ENCODE measurements at places on chromosomes 6 and 20.

DNA sequence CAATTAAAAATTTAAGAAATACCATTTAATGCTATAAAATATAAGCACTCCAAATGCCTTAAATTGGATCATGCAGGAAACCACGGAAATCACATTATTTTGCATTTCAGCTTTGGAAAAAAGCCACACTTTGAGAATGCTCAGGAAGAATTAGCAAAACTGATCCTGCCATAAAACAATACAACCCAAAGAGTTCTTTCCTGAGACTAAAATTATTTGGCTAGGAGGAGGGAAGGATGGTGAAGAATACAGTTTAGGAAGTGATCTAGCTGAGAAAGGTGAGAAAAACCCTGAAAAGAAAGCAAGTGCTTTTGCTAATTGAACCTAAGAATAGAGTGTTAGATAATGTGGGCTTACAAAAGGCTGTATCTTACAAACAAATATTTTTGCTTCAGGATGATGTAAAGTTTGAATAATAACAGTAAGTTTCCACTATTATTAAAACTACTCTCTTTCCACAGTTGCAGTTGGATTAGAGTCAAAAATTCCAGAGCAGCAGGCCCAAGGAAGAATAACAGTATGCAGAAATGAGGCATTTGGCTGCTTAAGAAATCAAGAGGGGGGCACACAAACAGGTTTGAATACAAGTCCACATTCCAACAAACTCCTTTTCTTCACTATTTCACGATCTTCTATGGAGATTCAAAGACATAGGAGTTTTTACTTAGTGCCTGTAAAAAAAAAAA lies 565.4 kb downstream of the RFPL4B start:
- no peak for DNase-seq

- DNase-seq, result no peak
Observed at GRCh38 chr6:70956191-70956450, 739 bp downstream of the B3GAT2 start.

- DNase-seq, result no peak
Observed at GRCh38 chr6:82380566-82381185, 17.1 kb downstream of the TPBG start.

- DNase-seq, result no peak
Observed at GRCh38 chr6:55557146-55557545, 21.8 kb downstream of the HMGCLL1 start.

- peak; percentile 96 for DNase-seq
Observed at GRCh38 chr6:43477235-43478007, at the start of gene TJAP1. Gene TJAP1 (plus strand): TSS chr6:43477570. CDS start chr6:43499002, 21,432 bp downstream.

DNA sequence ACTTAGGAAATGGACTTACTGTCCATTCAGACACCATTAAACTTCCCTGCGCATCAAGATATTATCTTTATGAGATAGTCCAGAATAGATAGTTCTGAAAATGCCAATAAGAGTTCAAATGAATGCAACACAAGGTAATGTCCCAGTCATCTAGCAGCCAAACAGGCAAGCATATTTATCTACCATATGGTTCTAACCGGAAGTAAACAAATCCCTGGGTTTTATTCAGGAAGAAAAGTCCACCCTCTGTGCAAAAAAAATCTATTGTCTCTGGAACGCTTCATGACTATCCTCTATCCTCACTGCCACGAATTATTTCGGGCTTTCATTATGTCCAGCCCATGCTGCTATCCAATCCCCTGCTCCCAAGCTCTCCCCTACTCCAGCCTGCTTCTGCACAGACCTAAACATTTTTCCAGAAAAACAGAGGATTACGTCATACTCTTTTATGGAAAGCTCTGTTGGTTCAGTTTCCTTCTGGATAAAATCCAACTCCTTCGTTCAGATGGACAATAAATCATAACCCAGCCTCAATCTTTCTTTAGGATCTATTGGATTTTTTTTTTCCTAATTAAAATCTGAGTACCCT lies 11.4 kb downstream of the PPIL6 start:
- no peak for DNase-seq

DNA sequence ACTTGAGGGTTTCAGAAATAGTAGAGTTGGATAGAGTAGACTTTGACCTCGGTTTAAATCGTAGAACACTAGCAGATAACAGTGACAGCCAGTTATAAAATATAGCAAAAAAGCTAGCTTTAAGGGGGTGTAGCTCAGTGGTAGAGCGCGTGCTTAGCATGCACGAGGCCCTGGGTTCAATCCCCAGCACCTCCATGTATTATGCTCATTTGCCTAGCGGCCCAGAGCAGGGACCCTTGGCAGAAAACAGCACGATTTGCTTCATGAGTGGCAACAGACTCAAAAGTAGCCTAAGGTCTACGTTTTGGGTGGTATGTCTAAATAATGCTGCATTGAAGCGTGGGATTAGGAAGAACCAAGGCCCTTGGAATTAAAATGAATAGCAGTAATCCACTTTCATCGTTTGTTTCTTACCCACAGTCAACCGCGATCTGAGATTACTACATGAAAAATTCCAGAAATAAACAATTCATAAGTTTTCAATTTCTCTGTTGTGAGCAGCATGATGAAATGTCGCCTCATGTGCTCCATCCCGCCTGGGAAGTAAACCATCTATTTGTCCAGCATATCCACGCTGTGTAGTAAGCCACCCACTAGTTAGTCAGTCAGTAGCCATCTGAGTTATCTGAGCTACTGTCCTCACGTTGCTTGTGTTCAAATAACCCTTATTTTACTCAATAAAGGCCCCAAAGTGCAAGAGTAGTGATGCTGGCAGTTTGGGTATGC lies 184.9 kb downstream of the GPX5 start:
- no peak for DNase-seq

DNA sequence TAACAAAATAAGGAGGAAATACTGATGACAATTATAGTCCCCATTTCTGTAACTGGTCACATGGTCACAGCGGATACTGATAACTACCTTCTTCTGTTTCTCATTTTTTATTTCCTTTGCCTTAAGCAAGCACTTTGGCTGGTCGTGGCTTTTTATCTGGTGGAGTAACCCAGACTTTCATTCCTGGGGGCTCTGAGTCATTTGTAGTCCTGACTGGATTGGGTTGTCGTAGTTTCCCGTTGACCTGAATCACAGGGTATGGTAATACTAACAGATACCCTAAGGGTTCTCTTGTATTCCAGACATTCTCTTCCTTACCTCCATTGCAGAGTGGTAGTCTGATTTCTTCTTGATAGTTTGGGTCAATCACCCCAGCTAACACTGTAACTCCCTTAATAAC lies 500.3 kb upstream of the ADGRB3 start:
- no peak for DNase-seq

DNA sequence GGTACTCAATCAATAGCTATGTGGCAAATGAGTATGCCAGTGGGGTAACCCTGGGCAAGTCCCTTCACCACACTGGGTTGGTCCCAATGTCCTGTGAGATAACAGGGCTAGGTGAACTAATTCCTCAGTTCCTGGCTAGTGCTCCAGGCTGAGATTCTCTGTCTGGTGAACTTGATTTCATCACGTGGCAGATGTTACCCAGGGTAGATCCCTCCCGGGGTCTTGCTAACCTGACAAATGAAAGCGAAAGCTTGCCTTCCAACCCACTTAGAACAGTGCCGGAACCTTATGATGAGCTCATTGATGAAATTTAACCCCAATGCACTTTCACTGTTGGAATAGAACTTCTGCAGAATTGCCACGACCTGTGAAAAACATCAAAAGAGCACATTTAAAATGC lies 6.6 kb upstream of the ANKRD60 start:
- no peak for DNase-seq

DNA sequence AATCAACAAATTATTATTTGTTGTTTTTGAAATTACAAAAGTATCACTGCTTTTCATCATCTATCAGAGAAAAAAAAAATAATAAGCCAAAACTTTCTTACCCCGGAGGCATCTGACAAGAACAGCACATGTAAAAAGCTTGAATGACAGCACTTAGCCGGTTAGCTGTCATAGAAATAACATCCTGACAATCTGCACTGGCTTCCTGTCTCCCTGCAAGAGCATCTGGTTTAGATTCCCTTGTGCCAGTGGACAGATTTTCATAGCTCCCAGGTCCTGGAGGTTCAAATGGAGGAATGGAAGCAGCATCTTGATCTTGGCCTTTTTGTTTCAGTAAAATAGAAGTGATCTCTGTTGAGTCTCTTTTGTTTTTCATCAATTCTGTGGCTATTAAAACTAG lies 74.8 kb downstream of the HACE1 start:
- DNase-seq, result no peak

DNA sequence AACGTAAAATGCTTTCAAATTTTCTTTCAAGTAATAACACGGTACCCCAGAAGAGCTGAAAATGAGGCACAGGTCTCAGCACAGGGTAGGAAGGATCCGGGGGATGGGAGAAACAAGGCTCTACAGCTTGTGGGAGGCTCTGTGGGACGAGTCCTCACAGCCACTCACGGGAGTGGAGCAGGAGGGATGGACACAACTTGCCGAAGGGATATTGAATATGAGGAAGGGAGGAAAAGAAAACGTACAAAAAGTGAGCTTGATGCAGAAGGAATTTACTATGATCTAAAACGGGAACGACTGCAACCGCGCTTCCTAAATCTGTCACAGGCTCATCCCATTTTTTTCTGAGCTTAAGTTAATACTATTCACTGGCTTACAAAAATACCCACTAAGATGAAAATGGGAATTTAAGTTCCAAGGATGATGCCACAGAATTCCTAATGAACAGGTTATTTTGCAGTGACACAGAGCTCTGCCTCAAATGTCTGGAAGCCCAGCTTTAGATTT lies 72.9 kb downstream of the FYN start:
- no peak for DNase-seq

GRCh38 chr6:11412011-11412424 lies 125.5 kb upstream of the TMEM170B start:
- no peak for DNase-seq

DNA sequence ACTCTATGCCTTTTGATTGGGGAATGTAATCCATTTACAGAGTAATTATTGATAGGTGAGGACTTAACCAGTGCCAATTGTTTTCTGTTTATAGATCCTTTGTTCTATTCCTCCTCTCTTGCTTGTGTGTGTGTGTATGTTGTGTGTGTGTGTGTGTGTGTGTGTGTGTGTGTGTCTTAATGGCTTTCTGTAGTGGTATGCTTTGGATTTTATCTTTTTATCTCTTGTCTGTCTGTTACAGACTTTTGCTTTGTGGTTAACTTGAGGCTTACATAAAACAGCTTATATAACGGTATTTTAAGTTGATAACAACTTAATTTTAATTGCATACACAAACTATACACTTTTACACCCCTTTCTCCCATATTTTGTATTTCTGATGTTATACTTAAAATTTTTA lies 54.7 kb downstream of the CDC5L start:
- DNase-seq, result no peak

GRCh38 chr6:42988486-42989020 lies 4.2 kb downstream of the PPP2R5D start:
- DNase-seq, result no peak

- DNase-seq, result no peak
Observed at GRCh38 chr6:79705456-79705995, 74.4 kb downstream of the SH3BGRL2 start.

GRCh38 chr6:3001773-3002293 lies 2.1 kb downstream of the NQO2 start:
- no peak for DNase-seq

GRCh38 chr6:150445486-150445885 lies 76.7 kb downstream of the IYD start:
- DNase-seq, result no peak

DNA sequence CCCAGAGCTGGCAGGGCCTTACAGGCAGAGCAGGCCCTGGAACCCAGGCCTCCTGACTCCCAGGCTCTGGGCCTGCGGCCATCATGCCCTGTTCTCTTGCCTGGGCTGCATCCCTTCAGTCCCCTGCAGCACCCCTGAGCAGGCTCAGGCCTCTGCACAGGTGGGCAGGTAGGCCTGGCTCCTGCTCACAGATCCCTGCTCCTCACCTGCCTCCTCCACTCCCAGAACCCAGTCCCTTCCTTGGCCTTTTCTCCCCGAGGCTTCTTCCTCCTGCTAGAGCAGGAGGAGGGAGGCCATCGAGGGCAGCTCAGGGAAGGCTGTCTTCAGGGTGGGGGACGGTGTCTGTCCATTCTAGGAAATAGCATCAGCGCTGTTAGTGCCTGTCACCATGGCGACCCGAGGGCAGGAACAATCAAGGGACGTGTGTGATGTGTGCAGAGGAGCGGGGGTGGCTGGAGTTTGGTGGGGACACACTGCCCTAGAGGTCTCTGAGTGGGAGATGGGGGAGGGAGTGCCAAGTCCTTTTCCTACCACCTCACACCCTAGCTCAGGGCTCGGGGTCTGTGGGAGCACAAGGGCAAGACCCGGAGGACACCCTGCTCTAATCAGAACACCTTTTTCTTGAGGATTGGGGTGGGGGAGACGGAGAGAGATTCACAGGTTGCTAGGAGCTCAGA lies 26.6 kb downstream of the GLP1R start:
- DNase-seq, result no peak

- no peak for DNase-seq
Observed at GRCh38 chr6:116412270-116412669, 41.5 kb downstream of the DSE start.

DNA sequence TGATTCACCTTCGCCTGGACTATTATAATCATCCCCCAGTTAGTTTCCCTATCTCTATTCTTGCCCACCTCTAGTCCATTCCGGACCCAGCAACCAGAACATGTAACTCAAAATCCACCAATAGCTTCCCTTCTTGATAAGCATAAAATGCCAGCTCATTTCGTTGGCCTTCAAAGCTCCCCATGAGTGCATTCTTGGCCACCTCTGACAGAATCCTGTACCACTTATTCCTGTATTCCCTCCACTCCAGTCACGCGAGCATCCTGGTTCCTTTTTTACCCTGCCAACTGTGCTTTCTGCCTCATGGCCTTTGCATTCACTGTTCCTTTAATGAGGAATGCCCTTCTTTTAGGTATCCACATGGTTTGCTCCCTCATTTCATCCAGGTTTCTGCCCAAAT lies 36.7 kb downstream of the CYP24A1 start:
- DNase-seq, result no peak

DNA sequence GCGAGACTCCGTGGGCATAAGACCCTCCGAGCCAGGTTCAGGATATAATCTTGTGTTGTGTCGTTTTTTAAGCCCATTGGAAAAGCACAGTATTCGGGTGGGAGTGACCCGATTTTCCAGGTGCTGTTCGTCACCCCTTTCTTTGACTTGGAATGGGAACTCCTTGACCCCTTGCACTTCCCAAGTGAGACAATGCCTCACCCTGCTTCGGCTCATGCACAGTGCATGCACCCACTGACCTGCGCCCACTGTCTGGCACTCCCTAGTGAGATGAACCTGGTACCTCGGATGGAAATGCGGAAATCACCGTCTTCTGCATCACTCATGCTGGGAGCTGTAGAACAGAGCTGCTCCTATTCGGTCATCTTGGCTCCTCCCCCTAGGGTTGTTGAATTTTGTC lies 307.7 kb upstream of the DEFB115 start:
- no peak for DNase-seq

GRCh38 chr6:131048933-131049515 lies 14.0 kb downstream of the EPB41L2 start:
- no peak for DNase-seq

GRCh38 chr20:4074877-4075455 lies 59.6 kb upstream of the RNF24 start:
- no peak for DNase-seq

- no peak for DNase-seq
Observed at GRCh38 chr6:3390698-3391097, 66.2 kb downstream of the SLC22A23 start.
